ENCODE measurements at places on chromosomes 1 and 21. TPM values are rescaled to one million over a fixed set of nuclear protein-coding genes. Genes with fewer than 3 reads are reported as not detected.

DNA sequence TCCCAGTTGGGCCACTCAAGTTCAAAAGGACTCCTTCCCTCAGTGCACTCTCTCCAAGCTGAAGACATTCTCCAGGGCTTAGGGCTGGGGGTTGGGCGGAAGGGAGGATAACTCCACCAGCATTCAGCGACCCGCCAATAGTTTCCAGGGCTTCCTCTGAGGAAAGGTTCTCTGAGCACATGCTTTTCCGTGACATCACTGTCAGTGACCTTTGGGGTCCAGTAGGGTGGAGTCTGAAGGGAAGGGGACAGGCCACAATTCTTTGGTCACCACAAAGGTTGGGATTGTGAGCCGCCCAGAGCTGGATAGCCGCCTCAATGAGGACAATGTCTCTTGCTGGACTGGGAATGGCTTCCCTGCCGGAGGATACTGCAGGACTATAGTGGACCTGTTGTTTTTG lies 22.8 kb upstream of the RXRG start:
- peaks cover 38% of the 10 kb centered on the region for H3K27me3 ChIP-seq
- no peaks in the 10 kb centered on the region for H3K36me3 ChIP-seq
- no peak overlapping the region for H3K27ac ChIP-seq
- no peaks in the 10 kb centered on the region for H3K4me1 ChIP-seq
- no peak overlapping the region for H3K4me3 ChIP-seq

GRCh38 chr1:113692824-113693431 lies 66.4 kb downstream of the PHTF1 start:
- H3K27ac ChIP-seq = no peak overlapping the region
- DNase-seq = no peak
- H3K4me1 ChIP-seq = no peaks in the 10 kb centered on the region
- peaks cover 48% of the 10 kb centered on the region for H3K36me3 ChIP-seq

GRCh38 chr1:234405676-234406075 lies 32.4 kb downstream of the COA6 start:
- no peak for DNase-seq
- H3K27me3 ChIP-seq = no peaks in the 10 kb centered on the region
- no peaks in the 10 kb centered on the region for H3K4me1 ChIP-seq
- H3K27ac ChIP-seq = no peak overlapping the region
- H3K4me3 ChIP-seq = no peak overlapping the region
- H3K36me3 ChIP-seq = peaks cover 13% of the 10 kb centered on the region

- H3K27ac ChIP-seq = no peak overlapping the region
- DNase-seq = no peak
- H3K4me3 ChIP-seq = no peak overlapping the region
Measured at GRCh38 chr1:17263936-17264335, 15.0 kb downstream of the PADI3 start.

The CCDC17 gene
- 0.90 TPM for total RNA-seq
